ENCODE measurements at places on chromosomes 3 and 15. TPM values are rescaled to one million over a fixed set of nuclear protein-coding genes. Genes with fewer than 3 reads are reported as not detected.

GRCh38 chr15:99307735-99308134 lies 56.5 kb downstream of the LRRC28 start:
- H3K4me3 ChIP-seq, result no peak overlapping the region
- H3K27ac ChIP-seq, result peak overlapping the region; percentile 83
- peaks cover 39% of the 10 kb centered on the region for H3K4me1 ChIP-seq
- no peak for DNase-seq

DNA sequence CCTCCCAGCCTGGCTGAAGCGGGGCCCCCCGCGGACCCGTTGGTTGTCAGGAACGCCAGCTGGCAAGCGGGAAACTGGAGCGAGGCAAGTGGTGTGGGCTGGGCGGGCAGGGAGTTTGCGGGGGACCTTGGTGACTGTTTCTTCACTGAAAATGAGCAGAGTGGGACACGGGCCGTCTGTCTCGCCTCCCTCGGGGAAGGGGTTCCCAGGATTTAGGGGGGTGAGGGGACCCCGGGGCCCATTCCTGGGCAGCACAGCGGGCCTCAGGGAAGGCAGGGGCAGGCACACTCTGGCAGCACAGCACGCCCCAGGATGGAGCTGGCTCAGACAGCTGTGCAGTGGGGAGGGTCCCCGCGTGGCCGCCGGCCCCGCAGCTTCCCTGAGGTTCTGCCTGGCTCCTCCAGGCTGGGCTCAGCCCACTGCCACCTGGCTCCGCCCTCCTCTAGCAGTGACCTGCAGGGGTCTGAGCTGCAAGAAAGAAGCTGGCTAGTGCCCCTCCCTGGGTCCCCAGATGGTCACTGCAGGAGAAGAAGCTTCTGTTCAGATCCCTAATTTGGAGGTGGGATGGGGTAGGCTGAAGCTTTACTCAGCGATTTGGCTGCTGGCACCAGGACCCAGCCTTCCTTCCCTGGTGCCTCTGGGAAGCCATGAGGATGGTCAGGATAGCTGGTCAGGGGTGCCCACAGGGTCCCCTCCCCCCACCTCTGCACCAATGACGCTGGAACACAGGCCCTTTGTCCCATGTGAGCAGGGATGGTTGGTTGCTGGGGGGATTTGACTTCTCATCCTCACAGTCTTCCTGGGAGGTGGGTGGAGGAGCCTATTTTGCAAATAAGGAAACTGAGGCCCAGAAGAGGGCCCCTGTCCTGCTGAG lies 90.4 kb downstream of the TBC1D2B start:
- H3K4me1 ChIP-seq, result peaks cover 28% of the 10 kb centered on the region
- no peaks in the 10 kb centered on the region for H3K27me3 ChIP-seq
- no peak for DNase-seq
- H3K36me3 ChIP-seq, result no peaks in the 10 kb centered on the region
- H3K27ac ChIP-seq, result no peak overlapping the region

DNA sequence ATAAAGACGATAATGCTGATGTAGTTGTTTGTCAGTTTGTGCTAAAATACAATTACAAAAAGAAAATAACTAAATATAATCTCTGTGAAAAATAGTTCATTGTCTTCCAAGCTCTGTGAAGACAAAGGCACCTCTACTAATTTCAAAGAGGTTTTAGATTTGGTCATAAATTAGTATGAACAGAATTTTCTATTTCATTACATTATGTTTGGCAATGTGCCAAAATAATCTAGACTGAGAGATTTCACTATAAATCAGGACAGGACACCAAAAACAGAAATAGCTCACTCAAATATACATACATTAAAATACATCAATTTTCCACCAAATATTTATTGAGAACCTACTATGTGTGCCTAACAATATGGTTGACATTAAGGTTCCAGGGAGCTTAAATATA lies 264.9 kb upstream of the CCDC54 start:
- H3K36me3 ChIP-seq, result no peaks in the 10 kb centered on the region
- H3K4me3 ChIP-seq, result no peak overlapping the region

GRCh38 chr15:35559683-35560082 lies 13.7 kb upstream of the DPH6 start:
- H3K36me3 ChIP-seq, result no peaks in the 10 kb centered on the region
- H3K27ac ChIP-seq, result no peak overlapping the region
- DNase-seq, result no peak
- no peaks in the 10 kb centered on the region for H3K27me3 ChIP-seq

Gene SLC6A11
- total RNA-seq, result not detected

Gene KLHL40
- total RNA-seq, result 197 TPM

GRCh38 chr3:11634974-11635612 lies 8.6 kb downstream of the VGLL4 start:
- no peak overlapping the region for H3K4me3 ChIP-seq
- peaks cover 91% of the 10 kb centered on the region for H3K4me1 ChIP-seq
- H3K27me3 ChIP-seq, result no peaks in the 10 kb centered on the region
- DNase-seq, result no peak
- H3K27ac ChIP-seq, result peak overlapping the region; percentile 90
- no peaks in the 10 kb centered on the region for H3K36me3 ChIP-seq

GRCh38 chr3:171417813-171418212 lies 42.4 kb downstream of the TNIK start:
- no peak for DNase-seq
- H3K36me3 ChIP-seq, result no peaks in the 10 kb centered on the region
- no peaks in the 10 kb centered on the region for H3K27me3 ChIP-seq
- no peak overlapping the region for H3K4me3 ChIP-seq
- peaks cover 44% of the 10 kb centered on the region for H3K4me1 ChIP-seq

DNA sequence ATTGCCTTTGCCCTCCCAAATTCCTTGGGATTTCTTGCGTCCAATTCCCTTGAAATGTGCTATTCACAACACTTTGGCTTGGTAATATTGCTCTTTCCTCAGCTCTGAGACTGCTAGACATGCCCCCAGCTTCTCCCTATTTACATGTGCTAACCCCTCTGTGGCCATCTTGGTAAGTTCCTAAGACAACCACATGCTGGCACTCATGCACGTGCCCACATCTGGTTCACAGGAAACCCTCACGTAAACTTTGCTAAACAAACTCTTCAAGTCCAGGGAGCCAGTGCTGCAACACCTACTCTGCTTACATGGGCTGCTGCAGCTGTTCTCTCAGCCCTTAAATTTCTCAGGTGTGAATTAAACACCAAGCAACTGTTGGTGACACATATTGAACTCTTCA lies 121.8 kb downstream of the ADAMTSL3 start:
- no peaks in the 10 kb centered on the region for H3K36me3 ChIP-seq
- H3K27ac ChIP-seq, result no peak overlapping the region
- no peaks in the 10 kb centered on the region for H3K4me1 ChIP-seq
- no peak overlapping the region for H3K4me3 ChIP-seq

Gene SAXO2
- 2.2 TPM for total RNA-seq

Gene HTR3E
- not detected for total RNA-seq

Gene SPTSSB
- not detected for total RNA-seq

GRCh38 chr3:41405466-41405865 lies 206.2 kb downstream of the CTNNB1 start:
- no peak overlapping the region for H3K4me3 ChIP-seq
- H3K4me1 ChIP-seq, result no peaks in the 10 kb centered on the region
- no peak for DNase-seq
- H3K27ac ChIP-seq, result no peak overlapping the region
- no peaks in the 10 kb centered on the region for H3K36me3 ChIP-seq
- no peaks in the 10 kb centered on the region for H3K27me3 ChIP-seq

DNA sequence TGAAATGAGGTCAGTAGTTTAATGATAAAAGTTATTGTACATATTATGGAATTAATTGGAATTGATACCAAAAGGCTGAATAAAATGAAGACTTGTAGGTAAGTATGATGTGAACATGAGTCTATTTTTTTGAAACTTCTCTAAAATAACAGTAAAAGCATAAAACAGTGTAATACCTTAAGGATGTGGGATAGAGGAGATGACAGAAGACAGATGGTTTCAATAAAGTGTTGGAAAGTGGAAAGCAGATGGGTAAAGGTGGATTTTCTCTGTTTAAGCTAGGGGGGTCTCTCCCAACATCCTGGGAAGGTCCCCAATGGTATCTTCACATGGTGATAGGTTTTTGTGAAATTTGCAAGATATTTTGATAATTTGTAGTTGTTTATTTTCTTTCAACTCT lies 41.6 kb downstream of the GMPS start:
- H3K4me1 ChIP-seq, result no peaks in the 10 kb centered on the region
- DNase-seq, result no peak
- H3K4me3 ChIP-seq, result no peak overlapping the region
- H3K27me3 ChIP-seq, result no peaks in the 10 kb centered on the region
- peaks cover 51% of the 10 kb centered on the region for H3K36me3 ChIP-seq

Gene TMEM158
- total RNA-seq, result 0.31 TPM

DNA sequence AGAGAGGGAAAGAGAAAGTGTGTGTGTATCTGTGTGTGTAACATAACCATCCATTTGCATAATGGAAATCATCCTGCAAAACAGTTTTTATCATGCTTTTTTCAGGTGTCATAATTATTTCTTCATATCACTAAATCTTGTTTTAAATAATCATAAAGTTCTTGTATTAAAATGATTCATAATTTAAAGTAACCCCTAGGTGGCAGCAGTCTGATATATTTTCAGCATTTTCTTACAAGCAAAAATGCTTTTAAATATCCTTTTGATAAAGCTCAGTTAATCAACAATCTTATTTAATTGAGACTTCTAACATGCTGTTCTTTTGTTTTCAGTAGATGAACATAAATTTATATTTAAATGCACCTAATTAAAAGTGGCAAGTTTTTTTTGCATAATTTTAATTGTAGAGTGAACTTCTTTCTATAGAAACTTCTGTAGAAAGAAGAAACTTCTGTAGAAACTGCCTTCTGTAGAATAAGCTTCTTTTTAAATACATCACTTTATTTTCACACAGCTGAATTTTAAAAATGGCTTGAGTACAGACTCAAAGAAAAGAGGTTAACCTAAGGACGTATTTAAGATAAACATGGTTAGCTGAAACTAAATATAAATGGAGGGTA lies 72.5 kb downstream of the OPA1 start:
- no peak overlapping the region for H3K27ac ChIP-seq
- H3K4me1 ChIP-seq, result no peaks in the 10 kb centered on the region
- no peak overlapping the region for H3K4me3 ChIP-seq
- DNase-seq, result no peak
- peaks cover 94% of the 10 kb centered on the region for H3K36me3 ChIP-seq
- H3K27me3 ChIP-seq, result no peaks in the 10 kb centered on the region

DNA sequence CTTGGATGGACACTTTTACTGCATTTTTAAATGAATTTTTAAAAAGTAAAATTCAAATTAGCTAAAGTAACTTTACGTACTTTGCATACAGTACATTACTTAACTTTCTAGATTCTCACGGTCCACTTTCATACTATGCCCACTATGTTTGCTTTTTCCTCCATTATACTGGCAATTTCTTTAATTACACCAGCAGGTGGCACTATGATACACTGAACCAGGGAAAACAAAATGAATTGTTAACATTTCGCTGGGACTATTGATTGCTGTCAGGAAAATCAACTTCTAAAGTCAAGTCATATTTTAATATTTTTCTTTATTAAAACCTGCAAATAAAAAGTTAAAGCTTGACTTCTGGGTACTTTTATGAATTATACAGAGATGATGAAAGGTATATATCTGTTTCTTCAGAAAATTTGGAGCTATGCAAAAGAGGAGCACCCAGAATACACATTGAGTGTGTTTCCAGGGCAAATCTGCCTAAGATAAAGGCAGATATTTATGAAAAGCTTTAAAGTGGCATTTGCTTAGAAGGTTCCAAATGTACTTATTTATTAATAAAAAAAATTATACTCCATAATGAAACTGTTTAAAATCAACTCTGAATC lies 21.8 kb upstream of the POU1F1 start:
- H3K36me3 ChIP-seq, result no peaks in the 10 kb centered on the region
- H3K4me3 ChIP-seq, result no peak overlapping the region
- no peak overlapping the region for H3K27ac ChIP-seq
- no peaks in the 10 kb centered on the region for H3K27me3 ChIP-seq

DNA sequence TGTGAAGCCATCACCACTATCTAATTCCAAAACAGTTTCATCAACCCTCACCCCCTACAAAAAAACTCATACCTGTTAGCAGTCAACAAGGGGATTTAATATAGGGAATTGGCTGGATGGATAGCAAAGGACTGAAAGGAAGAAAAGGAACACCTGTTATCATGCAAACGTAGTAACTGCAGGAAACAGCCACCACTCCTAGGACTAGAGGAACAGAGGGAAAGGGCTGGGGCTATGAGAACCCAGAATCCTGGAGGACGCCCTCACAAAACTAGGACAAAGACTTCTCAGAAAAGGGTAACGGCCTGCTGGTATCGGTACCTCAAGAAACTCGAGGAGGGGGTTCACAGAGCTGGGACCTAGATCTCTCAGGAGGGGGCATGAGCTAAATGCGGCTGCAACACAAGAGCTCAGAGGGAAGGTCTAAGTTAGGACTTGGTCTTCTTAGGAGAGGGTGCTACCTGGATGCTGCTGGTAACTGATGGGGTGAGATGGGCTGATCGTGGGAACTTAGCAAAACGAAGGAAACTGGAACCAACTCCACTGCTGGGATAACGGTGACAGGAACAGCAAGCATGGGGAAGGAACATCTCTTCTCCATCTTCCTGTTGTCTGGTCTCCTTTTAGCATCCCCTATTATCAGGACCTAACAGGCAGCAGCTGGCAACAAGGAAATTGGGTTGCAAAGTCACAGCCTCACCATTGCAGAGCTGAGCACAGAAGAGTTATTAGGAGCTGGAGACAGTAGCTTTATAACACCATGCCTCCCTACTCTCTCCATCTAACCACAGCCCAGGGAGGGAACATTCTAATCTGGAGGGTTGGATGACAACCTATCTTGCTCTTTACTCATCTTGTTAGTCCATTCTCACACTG lies 147.7 kb downstream of the UACA start:
- no peak for DNase-seq
- H3K27ac ChIP-seq, result no peak overlapping the region
- no peaks in the 10 kb centered on the region for H3K27me3 ChIP-seq

GRCh38 chr3:104392327-104392726 lies 974.4 kb upstream of the ALCAM start:
- H3K36me3 ChIP-seq, result no peaks in the 10 kb centered on the region
- no peaks in the 10 kb centered on the region for H3K4me1 ChIP-seq
- no peak for DNase-seq

Gene SLCO2A1
- 1.2 TPM for total RNA-seq

- peaks cover 2% of the 10 kb centered on the region for H3K4me1 ChIP-seq
- no peaks in the 10 kb centered on the region for H3K36me3 ChIP-seq
- H3K4me3 ChIP-seq, result no peak overlapping the region
Observed at GRCh38 chr3:58111513-58112184, 99.1 kb downstream of the DNASE1L3 start.

- H3K27ac ChIP-seq, result no peak overlapping the region
- no peak for DNase-seq
- no peaks in the 10 kb centered on the region for H3K27me3 ChIP-seq
- H3K4me1 ChIP-seq, result no peaks in the 10 kb centered on the region
Observed at GRCh38 chr15:97547381-97547780, 413.1 kb upstream of the ARRDC4 start.

GRCh38 chr15:27084844-27085243 lies 113.9 kb downstream of the GABRG3 start:
- H3K36me3 ChIP-seq, result no peaks in the 10 kb centered on the region
- DNase-seq, result no peak
- no peaks in the 10 kb centered on the region for H3K27me3 ChIP-seq
- no peak overlapping the region for H3K27ac ChIP-seq

Gene VWA5B2
- total RNA-seq, result not detected

DNA sequence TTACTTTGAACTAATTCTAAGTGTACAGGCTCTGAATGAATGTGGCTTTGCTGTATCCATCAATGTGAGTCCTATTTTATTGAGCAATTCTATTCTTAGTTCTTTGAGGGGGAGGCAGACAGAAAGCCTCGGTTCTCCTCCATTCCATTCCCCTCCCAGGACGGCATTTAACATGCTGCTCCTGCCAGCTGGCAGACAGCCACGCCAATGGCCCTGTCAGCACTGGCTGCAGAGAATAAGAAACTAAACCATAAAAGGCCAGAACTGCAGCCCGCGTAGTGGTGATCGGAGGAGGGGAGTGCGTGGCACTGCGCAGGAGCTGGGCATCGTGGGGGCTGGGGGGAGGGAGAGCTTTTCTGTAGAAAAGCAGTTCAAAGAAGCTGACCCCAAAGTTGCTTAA lies 76.0 kb upstream of the HACD2 start:
- no peak overlapping the region for H3K4me3 ChIP-seq
- peaks cover 29% of the 10 kb centered on the region for H3K4me1 ChIP-seq
- H3K27me3 ChIP-seq, result no peaks in the 10 kb centered on the region
